ENCODE measurements at places on chromosomes 13 and 19.

DNA sequence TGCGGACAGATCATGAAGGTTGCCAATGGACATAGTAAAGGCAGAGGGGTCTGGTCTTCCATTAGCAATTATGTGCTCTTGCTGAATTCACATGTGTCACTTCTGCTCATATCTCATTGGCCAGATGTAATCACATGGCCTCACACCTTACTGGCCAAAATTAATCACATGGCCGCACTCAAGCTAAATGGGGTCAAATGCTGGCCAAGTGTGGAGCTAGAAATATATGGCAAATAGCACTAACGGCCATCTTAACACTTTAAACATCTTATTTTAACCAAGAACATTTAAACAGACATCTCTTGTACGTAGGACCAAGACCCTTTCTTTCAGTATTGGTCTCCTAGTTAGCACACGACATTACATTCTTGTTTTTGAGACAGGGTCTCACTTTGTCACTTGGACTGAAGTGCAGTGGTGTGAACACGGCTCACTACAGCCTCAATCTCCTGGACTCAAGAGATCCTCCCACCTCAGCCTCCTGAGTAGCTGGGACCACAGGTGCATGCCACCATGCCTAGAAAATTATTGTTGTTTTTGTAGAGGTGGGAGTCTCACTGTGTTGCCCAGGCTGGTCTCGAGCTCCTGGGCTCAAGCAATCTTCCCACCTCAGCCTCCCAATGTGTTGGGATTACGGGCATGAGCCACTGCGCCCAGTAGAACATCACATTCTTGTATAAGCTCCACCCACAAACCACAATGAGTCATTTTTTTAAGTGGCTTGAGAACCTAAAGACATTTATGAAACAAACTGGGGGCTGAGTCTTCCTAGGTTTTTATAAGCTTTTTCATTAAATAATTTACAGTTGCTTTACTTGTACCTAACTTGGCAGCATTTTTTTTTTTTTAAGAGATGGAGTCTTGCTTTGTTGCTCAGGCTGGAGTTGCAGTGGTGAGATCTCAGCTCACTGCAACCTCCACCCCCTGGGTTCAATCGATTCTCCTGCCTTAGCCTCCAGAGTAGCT, 2.9 kb upstream of the PTOV1 start:
- peak; percentile 82 for DNase-seq

DNA sequence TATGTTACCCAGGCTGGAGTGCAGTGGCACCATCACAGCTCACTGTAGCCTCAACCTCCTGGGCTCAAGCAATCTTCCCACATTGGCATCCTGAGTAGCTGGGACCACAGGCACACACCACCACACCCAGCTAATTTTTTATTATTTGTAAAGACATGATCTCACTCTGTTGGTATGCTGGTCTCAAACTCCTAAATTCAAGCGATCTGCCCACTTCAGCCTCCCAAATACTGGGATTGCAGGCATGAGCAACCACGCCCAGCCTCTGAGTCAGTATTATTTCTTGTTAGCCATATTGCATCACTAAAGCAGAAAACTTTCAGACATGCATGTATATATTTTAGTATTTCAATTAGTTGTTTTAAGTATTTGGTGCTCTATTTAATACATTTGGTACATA, 376.4 kb downstream of the GPC6 start:
- DNase-seq: peak; percentile 42

DNA sequence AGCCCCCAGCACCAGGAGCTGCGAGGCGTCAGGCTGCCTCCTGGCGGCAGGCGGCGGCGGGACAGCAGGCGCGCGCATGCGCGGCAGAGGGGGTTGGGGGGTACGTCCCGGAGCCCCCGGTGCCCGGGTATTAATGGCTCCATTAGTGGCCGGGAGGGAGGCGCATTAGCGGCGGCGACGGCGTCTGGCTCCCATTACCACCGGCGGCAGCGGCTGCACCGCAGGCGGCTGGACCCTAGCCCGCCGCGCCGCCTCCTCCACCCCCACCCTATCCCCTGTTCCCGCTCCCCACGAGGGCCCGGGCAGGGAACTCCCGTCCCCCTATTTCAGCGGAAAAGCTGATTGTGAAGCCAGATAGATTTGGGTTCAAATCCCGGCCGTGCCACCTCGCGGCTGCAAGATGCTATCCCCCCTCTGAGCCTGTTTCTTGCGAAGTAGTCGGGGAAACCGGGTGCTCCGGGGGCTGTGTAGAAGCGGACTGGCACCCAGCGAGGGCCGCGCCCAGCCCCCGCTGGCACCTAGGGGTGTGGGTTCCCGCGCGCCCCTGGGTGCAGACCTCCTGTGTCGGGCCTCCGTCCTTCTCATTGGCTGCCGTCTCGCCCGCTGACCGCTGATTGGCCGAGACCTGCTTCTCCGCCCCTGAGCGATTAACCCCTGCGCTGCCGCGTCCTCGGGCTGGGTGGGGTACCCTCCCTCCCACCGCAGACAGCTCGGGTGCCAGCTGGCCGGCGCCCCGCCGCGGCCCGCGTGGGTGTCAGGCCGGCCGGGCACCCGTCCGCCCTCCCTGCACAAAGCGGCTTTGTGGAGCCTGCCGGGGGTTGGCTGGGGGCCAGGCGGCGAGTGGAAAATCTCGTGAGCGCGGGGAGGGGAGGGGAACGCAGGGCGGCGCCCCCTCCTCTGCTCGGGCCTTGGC, 11.1 kb downstream of the CIC start:
- DNase-seq: no peak

DNA sequence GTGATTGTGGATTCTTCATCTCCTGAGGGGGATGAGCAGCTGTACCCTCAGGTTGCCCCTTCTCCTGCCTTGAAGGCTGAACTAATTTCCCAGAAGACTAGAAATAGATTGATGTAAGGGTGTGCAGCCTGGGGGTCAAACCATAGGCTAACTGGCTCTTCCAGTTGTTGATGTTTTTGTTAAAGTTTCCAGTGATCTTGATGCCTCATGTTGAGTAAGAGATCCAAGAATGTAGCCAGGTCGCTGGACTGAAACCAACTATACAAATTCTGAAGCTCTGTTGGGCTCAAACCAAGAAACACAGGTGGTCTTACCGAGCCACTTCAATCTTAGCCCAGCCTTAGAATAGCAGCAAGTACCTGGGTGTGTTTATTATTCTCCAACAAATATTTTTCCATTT, 391.8 kb downstream of the KLF5 start:
- no peak for DNase-seq

DNA sequence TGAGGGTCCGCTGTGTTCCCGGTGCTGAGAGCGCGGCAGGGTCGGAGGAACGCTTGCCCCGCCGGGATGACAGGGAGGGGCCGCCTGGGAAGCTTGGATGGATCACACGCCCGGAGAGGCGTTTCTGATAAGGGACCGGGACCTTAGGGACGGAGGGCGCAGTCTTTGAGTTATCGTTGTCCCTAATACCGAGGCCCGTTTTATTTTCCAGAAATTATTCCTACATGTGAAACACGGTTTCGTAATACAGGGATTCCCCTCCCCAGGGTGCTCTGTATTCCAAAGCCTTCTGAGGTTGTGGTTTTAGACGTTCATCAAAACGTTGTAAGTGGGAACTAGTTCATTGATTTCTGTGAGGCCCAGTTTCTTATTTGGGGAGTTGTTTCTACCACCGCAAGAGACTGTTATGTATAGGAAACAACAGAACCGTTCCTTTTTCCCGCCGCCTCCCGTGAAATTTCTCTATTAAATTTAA, 752 bp downstream of the PDCD5 start:
- DNase-seq: no peak

- DNase-seq: no peak
Measured at GRCh38 chr13:43783820-43784219, 3.0 kb downstream of the ENOX1 start.

DNA sequence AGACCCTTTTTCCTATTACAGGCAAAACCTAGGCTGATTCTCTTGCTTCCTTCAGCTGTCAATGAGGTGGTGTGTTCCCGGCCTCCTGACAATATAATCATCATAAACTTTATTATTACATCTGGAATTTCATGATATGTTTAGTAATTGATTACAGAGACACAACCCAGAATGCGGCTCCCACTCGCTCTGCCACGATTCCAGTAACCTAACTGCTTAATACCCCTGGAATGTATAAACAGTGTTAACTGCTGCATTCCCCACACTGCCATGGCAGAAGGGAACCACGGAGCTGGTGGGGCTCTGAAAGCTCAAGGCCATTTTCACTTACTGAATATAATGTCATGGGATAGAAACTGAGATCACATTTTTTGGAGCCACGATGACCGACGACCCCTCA, 17.1 kb downstream of the TSHZ3 start:
- no peak for DNase-seq

GRCh38 chr13:20719783-20720182, 16.3 kb downstream of the IL17D start:
- no peak for DNase-seq

DNA sequence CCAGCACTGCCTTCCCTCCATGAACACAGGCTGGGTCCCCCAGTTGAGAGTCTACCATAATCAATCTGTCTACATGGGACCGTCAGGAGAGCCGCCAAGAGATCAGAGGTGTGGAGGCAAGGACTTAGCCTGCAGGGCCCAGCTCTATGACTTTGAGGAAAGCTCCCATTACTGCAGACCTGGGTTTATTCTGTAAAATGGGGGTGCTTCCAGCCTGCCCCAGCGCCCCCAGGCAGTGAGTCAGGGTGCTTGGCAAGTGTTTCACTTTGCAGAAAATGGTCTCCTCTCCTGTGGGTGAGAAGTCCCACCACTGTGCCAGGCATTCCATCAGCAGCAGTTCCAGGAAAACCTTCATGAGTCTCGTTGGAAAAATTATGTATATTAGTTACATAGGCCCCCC, 75.5 kb upstream of the VSTM2B start:
- no peak for DNase-seq

DNA sequence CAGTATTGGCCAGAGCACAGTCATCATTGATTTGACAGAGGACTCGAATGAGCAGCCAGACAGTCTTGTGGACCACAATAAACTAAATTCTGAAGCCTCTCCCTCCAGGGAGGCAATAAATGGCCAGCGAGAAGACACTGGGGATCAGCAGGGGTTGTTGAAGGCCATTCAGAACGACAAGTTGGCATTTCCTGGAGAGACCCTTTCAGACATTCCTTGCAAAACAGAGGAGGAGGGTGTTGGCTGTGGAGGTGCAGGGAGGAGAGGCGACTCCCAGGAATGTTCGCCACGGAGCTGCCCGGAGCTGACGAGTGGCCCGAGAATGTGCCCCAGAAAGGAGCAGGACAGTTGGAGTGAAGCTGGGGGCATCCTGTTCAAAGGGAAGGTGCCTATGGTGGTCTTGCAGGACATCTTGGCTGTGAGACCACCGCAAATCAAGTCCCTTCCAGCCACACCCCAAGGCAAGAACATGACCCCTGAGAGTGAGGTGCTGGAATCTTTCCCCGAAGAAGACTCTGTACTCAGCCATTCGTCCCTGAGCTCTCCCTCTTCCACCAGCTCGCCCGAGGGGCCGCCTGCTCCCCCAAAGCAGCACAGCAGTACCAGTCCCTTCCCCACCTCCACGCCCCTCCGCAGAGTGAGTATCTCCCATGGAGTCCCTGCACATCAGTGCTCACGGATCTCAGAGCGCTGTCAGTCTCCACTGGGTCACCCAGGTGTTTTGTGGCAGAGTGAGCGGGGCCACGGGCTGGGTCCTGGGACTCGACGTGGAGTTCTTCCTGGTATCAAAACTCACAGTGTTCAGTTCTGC, 6.9 kb downstream of the CHAF1A start:
- DNase-seq: no peak
